Stimulated activated CD4-positive, alpha-beta T cell treated with anti-CD3 and anti-CD28 coated beads, Interleukin-1b, Interleukin-23, amount 100 ng/mL, for 1 hour (primary cell): ENCODE measurements at places on chromosomes 6 and 20.

- no peak for DNase-seq
These were observed 85.4 kb downstream of the CHMP4B start for GRCh38 chr20:33896509-33896908.

DNA sequence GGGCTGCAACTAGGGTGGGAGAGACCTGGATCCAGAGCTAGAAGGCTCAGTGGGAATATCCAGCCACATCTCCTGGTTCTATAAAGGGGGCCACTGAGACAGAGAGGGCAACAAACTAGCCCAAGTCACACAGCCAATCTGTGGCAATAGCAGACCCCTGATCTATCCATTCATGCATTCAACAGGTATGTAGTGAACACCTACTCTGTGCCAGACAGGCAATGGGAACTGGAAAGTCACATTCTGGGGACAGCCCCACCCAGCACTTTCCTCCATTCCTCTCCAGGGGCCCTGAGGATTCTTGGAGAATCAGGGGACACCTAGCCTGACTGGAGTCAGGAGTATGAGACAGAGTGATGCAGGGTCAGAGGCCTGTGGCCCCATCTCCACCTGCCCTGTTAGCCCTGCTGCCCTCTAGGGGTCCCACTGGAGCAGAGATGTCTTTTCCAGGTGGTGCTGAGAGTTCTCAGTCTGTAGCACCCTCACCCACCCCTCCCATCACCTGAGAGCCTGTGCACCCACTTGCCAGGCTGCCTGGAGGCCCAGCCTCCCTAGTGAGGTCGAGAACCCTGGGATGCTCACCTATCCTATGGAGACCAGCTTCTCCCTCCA lies 13.6 kb downstream of the BPIFA2 start:
- no peak for DNase-seq

- DNase-seq: no peak
These were observed 147.2 kb downstream of the RPS12 start for GRCh38 chr6:132961610-132962009.

DNA sequence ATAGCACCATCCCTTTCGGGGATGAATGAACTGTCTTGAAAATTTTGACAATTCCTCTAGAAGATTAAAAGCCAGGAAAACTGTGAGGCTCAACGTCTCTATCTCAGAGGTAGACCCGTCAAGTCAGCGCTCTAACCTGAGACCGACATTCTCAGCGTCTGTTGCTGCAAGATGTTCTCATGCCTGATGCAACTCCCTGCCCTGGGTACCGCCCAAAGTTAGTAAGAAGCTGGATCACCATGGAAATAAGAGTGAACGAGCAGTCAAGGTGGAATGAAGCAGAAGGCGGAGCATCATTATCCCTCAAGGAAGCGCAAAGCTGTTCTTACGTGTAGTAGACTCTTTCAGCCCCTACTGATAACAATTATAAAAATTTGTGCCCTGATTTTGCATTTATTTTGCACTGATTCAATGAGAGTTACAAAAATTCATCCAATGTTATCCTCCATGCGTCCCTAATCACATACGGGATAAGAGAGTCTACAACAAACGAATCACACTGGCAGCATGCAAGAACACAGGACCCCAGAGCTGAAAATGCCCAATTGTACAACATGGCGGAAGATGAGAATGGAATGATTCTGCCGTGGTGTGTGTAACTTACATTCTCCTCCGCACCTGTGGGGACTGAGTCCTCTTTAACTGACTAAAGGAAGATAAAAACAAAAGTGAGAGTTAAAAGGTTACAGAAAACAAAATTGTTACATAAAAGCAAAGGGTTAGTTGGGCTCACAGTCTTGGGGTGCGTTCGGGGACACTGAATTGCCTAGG lies 95.4 kb downstream of the BCAS1 start:
- DNase-seq: no peak

GRCh38 chr6:122709922-122710512 lies 69.5 kb upstream of the FABP7 start:
- no peak for DNase-seq

GRCh38 chr20:21156266-21156665 lies 30.4 kb downstream of the KIZ start:
- no peak for DNase-seq

- DNase-seq: no peak
These were observed 1.7 kb downstream of the SLC4A11 start for GRCh38 chr20:3237011-3237957.

- DNase-seq: no peak
These were observed 18.9 kb upstream of the HLA-DOA start for GRCh38 chr6:33028220-33028849.

DNA sequence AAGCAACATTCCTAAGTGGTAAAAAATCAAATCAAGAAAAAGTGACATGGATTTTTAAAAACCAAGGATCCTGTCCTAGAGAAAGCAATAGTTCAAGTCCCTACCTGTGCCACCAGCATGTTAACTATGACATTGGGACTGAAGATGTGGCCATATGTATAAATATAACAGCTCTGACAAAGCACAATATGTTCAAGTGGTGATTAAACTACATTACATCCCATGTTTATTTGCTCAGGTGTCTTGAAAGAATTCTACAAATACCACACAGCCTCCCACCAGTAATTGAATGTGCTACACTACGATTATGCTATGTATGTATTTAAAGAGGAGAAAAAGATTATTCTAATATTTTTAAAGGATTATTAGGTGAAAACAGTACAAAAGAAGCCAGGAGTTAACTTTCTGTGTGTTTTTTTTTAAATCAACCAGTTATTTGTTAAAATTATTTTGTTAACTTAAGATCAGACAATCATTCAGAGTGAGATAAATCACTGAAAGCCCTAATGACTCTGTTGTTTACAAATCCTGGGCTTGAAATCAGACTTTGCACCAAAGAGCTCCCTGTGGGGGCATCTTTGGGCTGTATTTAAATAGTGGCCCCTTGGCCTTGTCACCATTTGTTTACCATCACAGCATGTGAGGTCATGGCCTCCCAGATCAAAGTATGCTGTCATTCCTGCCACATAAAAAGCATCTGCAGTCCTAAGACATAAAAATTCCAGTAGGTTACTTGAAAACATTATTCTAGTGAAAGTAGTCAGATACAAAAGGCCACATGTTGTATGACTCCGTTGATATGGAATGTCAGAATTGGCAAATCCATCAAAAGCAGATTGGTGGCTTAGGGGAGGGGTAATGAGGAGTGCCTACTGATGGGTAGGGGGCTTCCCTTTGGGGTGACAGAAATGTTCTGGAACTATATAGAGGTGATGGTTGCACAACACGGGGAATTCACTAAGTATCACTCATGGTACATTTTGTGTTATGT lies 17.1 kb downstream of the TTLL2 start:
- no peak for DNase-seq

GRCh38 chr6:157265635-157266034 lies 57.7 kb downstream of the TMEM242 start:
- DNase-seq: no peak

DNA sequence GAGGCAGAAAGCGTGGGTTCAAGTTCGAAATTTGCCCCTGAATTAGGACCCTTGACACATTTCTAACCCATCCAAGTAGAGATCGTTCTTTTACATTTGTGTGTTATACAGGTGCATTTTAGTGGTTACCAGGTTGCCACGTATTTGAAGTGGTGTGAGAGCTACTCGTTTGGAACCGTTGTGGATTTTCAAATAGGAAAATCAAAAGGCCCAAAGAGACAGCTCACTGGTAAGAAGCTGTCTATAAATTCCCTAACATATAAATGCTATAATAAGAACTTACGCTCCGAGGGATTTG lies 1.6 kb upstream of the REV3L start:
- DNase-seq: no peak

GRCh38 chr6:24460966-24461365 lies 28.4 kb downstream of the GPLD1 start:
- no peak for DNase-seq

DNA sequence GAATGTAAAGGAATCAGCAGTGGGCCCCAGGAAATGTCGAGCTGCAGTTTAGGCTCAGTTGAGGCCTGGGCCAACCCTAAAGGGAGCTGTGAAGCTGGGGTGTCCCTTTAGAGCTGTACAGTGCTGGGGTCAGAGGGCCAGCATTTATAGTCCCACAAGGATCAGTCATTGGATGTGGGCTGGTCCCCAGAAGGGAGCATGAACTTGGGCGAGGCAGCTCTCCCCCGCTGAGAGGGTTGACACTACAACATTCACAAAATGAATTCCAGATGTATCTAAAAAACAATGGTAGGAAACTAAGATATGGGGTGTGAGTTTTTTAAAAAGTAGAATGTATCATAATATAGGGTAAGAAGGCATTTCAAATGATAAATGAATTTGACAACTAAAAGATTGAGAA lies 29.7 kb upstream of the TMX4 start:
- no peak for DNase-seq

GRCh38 chr6:35139924-35140638 lies 1.1 kb downstream of the TCP11 start:
- DNase-seq: no peak

GRCh38 chr20:19830211-19830785 lies 72.2 kb downstream of the RIN2 start:
- DNase-seq: no peak

DNA sequence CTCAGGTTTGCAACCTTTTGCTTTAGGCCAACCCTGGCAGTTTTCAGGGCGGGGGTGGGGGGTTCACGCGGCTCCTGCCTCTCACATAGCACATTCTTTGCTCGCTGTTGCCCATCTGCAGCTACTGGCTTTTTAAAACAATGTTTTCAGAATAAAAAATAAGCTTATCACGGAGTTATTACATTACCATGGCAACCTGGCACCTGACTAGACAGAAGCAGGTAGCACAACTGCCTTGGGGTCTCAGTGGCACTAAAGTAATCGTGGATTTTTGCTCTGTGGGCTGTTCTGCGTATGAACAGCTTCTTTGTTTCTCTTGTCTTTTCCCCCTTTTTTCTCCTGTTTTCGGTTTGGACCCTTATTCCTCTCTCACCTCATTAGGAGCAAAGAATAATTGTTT lies 9.1 kb upstream of the MANBAL start:
- DNase-seq: no peak

- DNase-seq: no peak
These were observed 39.0 kb upstream of the SUPT3H start for GRCh38 chr6:45416700-45417099.

DNA sequence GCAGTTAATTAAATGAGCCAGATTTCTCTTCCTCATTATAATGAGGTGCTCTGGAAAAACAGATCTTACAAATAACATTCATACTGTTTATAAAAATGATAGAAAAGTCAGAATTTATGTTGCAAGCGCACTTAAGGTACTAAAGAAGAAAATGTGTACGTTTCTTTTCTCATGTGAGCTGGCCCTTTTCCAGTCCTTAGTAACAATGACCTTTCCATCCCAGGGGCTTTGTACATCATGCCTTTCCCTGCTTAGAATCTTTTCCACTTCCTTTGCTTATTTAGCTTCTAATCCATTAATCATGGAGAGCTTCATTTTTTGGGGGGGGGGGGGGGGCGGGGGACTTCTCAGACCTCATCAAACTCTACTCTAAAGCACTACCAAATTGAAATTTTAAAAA lies 4.8 kb downstream of the FBXO5 start:
- no peak for DNase-seq

GRCh38 chr20:20229595-20229994 lies 138.3 kb upstream of the INSM1 start:
- no peak for DNase-seq

DNA sequence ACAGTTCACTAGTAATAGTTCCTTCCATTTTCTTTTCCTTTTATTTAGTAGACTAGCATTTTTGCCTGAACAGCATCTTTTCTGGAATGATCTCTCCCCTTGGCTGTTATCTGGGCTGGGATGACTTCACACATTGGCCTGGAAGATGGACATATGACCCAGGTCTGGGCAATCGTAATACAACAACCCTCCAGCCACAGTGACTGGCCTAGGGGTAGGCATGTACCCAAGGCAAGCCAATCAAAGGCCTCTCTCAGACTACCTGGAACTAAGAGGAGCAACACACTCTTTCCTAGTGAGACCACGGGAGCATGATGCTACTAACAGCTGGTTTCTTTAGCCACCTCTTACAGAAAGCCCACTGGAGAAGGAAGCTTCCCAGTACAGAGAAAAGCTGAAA lies 252.2 kb downstream of the GMPR start:
- DNase-seq: no peak

DNA sequence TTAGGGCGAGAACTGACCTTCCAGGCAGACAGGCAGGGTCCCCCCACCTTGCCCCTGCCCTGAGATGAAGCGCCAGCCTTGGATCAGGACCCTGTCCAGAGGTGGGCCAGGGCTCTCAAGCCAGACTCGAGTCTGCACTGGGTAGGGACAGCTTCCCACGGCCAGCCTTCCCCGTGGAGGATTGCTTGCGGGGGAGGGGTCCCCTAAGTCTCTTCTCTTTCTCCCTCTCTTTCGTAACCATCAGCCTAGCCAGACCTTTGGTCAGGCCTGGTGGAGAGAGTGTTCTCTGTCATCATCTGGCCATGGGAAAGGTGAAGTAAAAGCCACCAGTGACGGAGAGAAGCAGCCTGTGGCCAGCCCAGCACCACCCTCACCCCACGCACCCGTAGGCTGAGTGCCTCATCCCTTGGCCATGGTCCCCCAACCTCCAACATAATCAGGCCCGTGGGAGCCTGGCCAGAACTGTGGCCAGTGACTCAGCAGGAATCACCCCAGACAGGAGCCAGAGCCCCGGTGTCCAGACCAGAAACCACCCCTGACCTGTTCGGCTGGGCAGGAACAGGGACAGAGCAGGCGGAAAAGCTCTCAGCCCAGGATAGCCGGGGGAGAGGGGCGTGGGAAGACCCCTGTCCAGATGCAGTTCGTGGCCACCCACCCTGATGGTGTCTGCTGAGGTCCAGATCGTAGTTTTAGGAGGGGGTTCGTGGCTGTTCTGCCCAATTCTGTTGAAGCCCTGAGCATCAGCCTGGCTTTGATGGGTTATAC lies 47.1 kb downstream of the SNAI1 start:
- no peak for DNase-seq

GRCh38 chr6:116190550-116190949 lies 63.3 kb downstream of the TSPYL4 start:
- no peak for DNase-seq

GRCh38 chr6:85344996-85345395 lies 104.9 kb upstream of the NT5E start:
- DNase-seq: no peak

- no peak for DNase-seq
These were observed 66.7 kb upstream of the NFATC2 start for GRCh38 chr20:51609251-51609650.

- no peak for DNase-seq
These were observed 139.5 kb upstream of the BEND6 start for GRCh38 chr6:56815436-56815835.

GRCh38 chr6:79461205-79461604 lies 76.0 kb downstream of the LCA5 start:
- no peak for DNase-seq

GRCh38 chr6:73803562-73804241 lies 107.7 kb downstream of the CD109 start:
- no peak for DNase-seq
